ENCODE measurements at places on chromosomes 13 and 19.

DNA sequence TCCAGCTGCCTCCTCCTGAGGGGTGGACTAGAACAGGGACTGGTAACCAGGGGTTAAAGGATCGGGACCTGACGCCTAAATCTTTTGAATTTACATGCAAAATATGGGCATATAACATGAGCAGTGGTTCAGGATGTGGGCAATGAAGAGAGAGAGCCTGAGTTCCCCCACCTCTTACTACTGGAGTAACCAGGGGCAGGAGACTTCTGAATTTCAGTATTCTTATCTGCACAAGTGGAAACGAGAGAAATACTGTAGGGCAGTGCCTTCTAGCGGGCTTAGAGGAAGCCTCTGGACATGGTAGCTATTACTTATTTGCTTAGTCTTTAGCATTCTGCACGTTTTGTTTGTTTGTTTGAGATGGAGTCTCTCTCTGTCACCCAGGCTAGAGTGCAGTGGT lies 26.3 kb downstream of the BCAT2 start:
- no peak for DNase-seq

DNA sequence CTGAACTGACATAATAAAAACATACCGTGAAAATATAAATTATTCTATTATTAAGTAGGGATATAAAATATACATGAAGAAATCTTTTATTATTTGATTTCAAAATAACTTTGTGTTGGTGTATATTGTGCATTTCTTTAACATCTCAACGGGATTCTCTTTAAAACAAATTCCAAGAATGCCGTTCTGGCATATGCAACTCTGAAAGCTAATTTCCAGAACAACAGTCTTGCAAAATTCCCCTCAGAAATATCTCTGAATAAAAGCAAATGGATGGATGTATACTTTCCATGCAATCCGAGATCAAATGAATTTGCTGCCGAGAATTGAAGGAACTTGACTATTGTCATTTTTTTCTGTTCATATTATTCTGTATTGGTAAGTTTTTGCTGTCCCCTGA lies 1579.8 kb downstream of the PCDH9 start:
- DNase-seq: no peak

GRCh38 chr19:41776700-41777099 lies 19.7 kb upstream of the CEACAM3 start:
- DNase-seq: no peak

DNA sequence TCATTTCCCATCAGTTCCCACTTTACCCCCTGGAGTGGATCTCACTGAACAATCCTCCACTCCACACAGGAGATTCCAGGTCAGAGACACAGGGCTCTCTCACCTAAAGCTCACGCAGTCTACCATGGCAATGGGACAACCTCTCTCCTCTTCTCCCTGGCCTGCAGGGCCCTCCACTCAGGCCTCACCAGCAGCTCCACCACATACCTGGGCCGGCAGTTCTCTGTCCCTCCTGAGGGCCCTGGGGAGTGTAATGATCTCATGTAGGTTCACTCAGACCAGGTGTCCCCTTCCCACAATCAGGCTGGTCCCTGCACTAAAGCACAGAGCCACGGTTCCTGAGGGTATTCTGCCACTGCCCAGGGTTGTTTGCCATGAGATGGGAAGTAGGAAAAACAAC lies 15.6 kb downstream of the CEACAM3 start:
- DNase-seq: no peak

DNA sequence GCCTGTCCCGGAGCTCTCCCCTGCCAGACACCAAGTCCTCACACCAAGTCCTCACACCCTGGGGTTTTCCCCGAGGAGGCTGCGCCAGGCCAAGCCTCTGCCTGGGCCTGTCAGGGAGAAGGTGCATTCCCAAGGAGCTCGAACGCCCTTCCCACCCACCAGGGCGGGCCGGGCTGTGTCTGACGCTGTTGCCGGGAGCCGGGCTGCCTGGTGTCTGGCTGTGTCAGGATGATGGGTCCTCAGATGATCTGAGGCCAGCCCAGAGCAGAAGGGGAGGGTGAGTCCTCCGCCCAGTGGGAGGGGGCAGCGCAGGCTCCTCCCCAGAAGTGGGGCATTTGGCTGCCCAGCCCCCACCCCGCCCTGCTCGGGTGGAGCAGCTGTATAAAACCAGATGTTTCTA lies 2.3 kb upstream of the HAS1 start:
- peak; percentile 28 for DNase-seq

DNA sequence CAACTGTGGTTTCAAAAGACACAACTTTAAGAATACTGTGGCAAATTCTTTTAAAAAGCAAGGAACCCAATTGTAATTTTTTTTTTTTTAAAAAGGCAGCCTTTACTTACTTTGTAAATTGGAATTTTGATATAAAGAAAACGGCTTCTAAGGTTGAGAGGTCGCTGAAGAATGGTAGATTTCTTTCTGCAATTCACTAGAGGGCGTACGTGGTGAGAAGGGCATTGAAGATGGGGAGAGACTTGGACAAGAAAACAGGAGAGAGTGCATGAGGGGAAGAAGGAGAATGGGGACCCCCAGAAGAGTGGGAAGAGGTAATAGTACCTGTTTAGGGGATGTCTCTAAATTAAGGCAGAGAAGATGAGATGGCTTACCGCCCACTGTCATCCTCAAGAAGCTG lies 33.5 kb upstream of the PABPC3 start:
- no peak for DNase-seq

DNA sequence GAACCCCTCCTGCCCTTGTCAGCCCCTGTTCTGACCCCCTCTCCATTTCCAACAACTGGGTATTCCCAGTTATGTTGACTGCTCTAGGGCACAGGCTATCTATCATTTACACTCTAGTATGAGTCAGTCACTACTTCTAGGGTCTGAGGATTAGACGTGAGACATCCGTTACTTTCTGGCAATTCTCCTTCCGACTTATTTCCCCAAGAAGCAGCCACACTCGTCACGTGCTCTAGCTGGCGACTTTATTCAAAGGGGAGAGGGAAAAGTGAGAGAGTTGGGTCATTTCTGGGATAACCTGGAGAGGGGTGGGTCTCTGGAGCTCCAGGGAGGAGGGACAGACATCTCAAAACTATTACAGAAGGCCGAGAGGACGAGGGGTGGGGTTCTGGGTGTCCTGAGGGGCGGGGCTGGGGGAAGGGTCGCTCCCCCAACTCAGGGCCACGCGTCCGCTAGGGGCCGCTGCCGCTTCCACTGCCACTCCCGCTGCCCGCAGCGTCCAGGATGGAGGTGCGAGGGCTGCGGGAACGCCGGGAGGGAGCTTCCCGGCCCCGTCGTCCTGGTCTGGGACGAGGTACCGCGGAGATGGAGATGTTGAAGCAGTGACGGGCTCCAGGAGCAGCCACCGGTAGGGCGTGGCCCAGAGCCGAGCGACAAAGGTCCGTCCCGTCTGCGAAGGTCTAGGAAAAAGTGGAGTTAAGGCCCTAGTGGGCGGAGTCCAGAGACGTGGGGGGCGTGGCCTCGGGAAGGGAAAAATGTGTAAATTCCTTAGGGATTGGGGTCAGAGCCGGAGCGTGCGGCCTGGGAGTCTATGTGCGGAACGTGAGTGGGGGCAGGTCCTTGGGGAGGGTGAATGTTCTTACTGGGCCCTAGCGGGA lies 8.9 kb downstream of the RTBDN start:
- peak; percentile 46 for DNase-seq

- DNase-seq: peak; percentile 42
These were observed 1.7 kb downstream of the B3GLCT start for GRCh38 chr13:31201341-31202031.

DNA sequence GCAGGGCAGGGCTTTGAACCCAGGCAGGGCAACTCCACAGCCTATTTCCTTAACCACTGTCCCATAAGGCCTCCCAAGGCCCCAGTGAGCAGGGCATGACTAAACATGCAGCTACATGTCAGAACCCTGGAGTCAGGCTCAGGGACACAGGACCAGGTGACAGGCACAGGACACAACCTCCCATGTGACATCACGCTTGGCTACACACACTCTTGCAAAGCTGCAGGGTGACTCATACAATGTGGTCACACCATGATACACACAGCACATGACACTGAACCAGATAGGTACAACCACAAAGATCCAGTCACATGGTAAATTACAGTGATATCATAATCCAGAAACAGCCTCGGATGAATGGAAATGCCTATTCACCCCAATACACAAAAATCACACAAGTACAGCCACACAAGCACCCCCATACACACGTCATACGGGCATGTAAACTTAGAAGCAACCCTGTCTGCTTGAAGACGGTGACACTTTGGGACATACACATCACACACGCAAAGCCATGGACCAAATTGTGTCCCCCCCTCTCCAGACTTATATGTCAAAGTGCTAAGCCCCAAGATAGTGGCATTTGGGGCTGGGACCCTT lies 14.5 kb downstream of the KLK4 start:
- DNase-seq: peak; percentile 25

DNA sequence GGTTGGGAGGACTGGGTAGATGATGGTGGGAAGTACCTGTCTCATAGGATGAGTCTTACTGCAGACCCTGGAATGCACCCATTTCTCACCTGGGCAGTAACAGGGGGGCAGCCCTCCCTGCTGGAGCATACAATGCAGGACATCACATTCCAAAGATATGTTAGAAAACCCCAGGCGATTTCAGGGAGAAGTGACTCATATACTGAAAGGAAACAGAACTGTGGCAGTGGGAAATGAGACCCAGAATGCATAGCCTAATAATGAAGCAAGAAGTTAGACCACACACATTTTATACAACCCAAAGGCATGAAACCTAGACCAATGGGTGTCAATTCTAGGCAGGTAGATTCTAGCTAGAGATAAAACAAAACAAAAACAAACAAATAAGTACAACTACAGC lies 402.7 kb downstream of the IRS2 start:
- DNase-seq: peak; percentile 86

GRCh38 chr19:41955521-41955920 lies 3.6 kb downstream of the RABAC1 start:
- no peak for DNase-seq

- no peak for DNase-seq
These were observed 17.4 kb downstream of the ZNF331 start for GRCh38 chr19:53555352-53555751.

DNA sequence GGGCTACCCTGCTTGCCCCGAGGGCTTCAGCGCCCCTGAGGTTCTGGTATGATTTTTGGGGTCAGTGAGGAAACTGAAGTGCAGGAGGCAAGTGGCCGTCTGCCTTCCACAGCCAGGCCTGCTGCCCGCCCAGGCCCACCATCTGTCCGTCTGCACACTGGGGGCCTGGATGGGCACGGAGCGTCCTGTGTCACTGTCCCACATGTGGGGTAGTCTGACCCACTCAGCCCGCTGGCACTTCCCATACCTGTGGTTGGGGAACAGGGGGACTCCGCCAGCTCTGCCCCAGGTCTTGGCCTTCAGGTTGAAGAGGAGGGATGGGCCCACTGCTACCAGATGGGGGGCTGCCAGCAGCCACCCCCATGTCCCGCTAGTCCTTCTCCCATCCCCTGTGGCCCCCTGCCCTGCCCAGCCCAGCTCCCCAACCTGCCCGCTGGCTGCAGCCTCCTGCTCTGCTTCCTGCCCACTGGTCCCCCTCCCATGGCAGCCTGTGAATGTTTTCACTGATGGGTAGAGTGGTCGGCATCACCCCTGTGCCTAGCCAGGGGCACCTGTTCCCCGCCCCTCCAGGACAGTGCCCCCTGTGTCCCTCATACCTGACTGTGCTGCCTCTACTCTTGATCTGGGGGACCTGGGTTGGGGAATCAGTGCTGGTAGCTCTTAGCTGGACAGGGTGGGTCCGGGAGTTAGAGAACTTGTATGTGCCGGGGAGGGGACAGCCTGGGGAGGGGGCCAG lies 9.5 kb downstream of the PIAS4 start:
- DNase-seq: no peak

GRCh38 chr13:29801102-29801501 lies 49.3 kb downstream of the UBL3 start:
- no peak for DNase-seq

GRCh38 chr19:15372891-15373301 lies 6.7 kb downstream of the AKAP8 start:
- no peak for DNase-seq

- no peak for DNase-seq
These were observed 19.8 kb upstream of the ATP11A start for GRCh38 chr13:112669881-112670499.

GRCh38 chr19:41595258-41595889 lies 19.4 kb downstream of the CEACAM21 start:
- peak; percentile 70 for DNase-seq

DNA sequence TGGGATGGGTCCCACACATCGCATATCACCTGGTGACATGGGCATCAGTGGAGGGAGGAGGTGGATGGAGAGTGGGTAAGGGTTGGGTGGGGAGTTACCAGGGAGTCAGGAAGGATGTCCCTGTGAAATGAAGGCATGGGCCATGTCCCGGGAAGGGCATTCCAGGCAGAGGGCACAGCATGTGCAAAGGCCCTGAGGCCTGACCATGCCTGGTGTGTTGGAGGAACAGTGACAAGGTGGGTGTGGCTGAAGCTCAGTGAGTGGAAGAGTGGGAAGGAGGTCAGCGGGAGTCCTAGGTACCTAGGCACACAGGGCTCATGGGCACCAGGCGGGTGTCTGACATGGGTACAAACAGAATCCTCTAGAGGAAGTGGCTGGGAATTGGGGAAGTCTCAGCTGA lies 11.0 kb upstream of the COLGALT1 start:
- DNase-seq: no peak

DNA sequence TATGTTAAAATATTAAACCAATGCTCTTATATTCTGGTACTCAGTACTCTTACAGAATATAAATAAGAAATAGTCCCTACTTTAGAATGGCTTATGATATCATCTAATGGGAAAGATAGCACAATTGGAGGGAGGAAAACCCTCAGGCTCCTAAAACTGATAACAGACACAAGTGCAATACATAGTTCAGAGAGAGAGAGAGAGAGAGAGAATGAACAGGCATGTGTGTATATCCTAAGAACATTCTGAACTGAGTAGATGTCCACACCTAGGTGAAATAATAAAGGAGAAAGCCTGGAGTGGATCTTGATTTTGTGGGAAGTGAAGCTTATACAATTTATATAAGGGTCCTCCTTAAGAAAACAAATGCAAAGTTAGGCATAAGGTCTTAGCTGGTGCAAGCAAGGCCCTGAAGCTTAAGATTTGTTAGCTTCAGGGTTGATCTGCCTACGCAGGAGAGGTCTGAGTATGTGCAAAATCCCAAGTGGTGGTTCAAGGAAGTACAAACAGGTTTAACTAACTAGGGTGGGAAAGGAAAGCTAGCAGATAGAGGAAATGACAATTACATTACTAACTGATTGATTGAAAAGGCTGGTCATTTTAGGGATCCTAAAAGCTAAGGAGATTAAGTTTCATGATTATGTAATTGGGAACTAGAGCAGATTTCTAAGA lies 53.3 kb downstream of the SOX21 start:
- DNase-seq: no peak

DNA sequence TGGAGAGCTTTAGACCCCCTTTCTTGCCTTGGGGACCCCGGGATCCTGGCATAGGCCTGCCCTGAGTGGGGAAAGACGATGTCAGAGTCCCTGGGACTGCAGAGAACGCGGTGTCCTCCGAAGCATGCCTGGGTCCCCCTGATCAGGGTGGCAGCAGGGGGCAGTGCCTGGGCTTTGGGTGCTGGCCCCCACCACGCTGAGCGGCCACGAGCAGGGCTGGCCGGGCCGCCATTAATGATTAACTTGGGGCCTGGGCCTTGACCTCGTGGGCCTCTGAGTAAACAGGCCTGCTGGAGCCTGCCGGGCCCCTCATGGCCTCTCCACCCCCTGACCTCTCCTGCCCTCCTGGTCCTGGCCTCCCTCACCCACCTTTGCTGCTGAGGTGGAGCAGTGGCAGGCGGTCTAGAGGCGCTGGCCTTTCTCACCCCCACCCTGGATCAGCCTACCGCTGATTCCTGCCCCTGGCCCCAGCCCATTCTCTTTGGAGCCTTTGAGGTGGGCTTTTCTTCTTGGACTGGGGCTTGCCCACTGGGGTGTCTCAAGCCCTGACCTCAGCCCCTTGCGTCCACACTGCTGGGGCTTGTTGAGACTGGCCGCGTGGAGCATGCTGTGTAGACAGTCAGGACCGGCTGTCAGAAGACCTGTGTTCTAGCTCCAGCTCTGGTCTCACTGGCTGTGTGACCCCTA lies 26.3 kb downstream of the CEBPA start:
- DNase-seq: no peak
